ENCODE measurements at places on chromosomes 12 and 14.

- DNase-seq: no peak
Observed at GRCh38 chr14:94572637-94573303, 8.5 kb upstream of the SERPINA5 start.

DNA sequence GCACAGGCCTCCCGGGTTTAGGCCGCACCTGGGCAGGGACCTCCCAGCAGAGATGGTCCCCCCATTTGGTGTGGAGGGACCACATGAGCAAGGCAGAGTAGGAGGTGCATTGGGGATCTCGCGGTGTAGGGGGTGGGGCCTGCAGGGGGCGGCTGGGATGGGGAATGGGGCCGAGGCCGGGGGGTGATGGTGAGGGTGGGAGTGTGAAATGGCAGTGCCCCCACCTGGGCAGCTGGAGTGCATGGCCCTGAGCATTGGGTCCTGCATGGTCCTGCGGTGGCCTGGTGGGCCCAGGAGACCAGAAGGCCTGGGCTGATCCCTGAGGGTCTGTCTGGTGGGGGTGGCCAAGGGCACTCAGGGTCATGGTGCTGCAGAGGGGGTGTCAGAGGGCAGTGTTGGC, 111.8 kb downstream of the KIF26A start:
- no peak for DNase-seq

DNA sequence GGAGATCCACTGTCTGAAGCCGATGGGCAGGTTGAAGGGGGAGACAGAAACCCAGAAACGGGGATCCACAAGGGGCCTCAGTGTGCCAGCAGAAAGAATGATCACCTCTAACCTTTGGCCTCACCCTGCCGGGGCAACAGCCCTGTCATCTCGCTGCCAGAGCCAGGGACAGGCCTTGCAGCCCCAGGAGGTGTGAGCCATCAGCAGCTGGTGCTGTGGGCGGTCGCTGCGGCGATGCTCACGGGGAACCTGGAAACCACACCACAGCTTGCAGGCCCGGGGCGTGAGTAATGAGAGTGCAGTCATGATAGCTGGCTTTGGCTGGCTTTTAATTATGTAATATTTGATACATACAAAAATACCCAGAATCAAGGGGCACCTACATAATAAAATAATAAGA, 4.7 kb upstream of the TTC7B start:
- no peak for DNase-seq

GRCh38 chr12:75560167-75560566, 48.8 kb upstream of the KRR1 start:
- DNase-seq: no peak

- no peak for DNase-seq
Observed at GRCh38 chr12:131673888-131674257, 37.0 kb upstream of the SFSWAP start.

- DNase-seq: no peak
Observed at GRCh38 chr14:54486685-54487084, 2.1 kb downstream of the GMFB start.

Measured in fibroblast of skin of left biceps (primary cell).